CD4-positive, alpha-beta T cell (primary cell): ENCODE measurements at places on chromosomes 6 and 20. TPM values are rescaled to one million over a fixed set of nuclear protein-coding genes. Genes with fewer than 3 reads are reported as not detected.

DNA sequence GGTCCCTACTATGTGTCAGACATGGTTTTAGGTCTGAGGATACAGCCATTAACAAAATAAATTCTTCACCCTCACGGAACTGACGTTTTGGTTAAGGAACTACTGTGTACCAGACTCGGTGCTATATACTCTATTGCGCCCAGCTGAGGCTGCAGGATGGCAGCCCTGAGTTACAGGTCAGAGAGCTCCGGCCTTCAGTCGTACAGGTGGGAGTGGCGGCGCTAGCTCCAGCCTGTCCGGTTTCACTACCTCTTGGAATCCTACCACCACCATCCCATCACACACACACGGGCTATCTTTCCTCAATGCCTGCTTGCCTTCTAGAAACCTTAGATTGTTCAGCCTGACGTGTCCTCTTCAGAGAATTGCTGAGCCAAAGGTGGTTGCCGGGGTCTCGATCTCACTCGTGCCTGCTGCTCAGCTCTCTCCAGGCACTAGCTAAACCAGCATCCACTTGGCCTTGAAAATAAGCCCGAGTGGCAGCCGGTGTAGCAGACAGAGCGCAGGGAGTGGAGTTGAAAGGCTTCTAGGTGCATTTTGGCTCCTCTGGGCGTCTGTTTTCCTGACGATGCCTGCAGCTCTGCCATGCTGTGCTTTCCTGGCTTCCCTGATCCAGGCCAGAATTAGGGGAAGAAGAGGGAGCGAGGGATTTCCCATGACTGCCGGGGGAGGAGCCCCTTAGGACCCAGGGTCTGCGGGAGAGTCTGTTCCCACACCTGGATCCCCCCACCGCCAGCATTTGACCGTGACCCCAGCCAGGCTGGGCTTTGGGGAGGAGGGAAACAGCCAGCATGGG is 1.1 kb upstream of the TCF15 start:
- no peaks in the 10 kb centered on the region for H3K4me1 ChIP-seq
- no peaks in the 10 kb centered on the region for H3K36me3 ChIP-seq
- H3K4me3 ChIP-seq, result no peak overlapping the region
- no peak for DNase-seq
- H3K27ac ChIP-seq, result no peak overlapping the region

GATA5 gene
- not detected for total RNA-seq

GRCh38 chr6:87738744-87739143 is 36.7 kb upstream of the AKIRIN2 start:
- no peaks in the 10 kb centered on the region for H3K36me3 ChIP-seq
- H3K27me3 ChIP-seq, result no peaks in the 10 kb centered on the region
- H3K4me1 ChIP-seq, result peaks cover 18% of the 10 kb centered on the region
- no peak overlapping the region for H3K4me3 ChIP-seq
- no peak for DNase-seq
- no peak overlapping the region for H3K27ac ChIP-seq

- DNase-seq, result no peak
- no peak overlapping the region for H3K27ac ChIP-seq
- H3K36me3 ChIP-seq, result no peaks in the 10 kb centered on the region
- H3K4me1 ChIP-seq, result no peaks in the 10 kb centered on the region
Measured at GRCh38 chr6:138503881-138504680, 4.8 kb upstream of the NHSL1 start.

DNA sequence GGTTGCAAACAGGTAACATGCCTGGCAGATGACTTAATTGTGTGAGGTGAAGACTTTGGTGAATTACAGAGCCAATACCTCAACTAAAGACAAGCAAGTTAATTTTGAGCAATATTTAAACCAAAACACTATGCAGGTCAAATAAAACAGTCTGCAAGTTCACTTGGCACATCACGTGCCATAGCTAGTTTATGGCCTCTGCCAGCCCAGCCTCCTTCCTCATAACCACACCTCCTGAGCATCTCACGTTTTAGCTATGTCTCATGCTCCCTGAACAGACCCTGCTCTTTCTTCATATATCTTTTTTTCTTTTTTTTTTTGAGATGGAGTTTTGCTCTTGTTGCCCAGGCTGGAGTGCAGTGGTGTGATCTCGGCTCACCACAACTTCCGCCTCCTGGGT is 4.5 kb upstream of the CNBD2 start:
- H3K4me1 ChIP-seq, result no peaks in the 10 kb centered on the region
- DNase-seq, result no peak
- no peak overlapping the region for H3K27ac ChIP-seq
- H3K36me3 ChIP-seq, result no peaks in the 10 kb centered on the region
- H3K27me3 ChIP-seq, result no peaks in the 10 kb centered on the region

PPP1R18 gene
- 31.6 TPM for total RNA-seq

DNA sequence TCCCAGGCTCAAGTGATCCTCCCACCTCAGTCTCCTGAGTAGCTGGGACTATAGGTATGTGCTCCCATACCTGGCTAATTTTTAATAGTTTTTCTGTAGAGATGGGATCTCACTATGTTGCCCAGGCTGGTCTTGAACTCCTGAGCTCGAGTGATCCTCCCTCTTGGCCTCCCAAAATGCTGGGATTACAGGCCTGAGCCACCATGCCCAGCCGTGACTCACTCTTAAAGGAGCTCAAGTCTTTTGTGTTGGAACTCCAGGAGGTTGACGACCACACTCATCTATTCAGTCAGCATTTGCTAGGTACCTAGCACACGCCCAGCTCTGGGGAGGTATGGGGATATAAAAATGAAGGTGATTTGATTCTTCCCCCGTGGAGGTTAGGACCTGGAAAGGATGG is 62.8 kb downstream of the UTRN start:
- H3K27ac ChIP-seq, result peak overlapping the region; percentile 48
- no peak overlapping the region for H3K4me3 ChIP-seq
- no peaks in the 10 kb centered on the region for H3K27me3 ChIP-seq
- DNase-seq, result no peak
- peaks cover 71% of the 10 kb centered on the region for H3K4me1 ChIP-seq

DNA sequence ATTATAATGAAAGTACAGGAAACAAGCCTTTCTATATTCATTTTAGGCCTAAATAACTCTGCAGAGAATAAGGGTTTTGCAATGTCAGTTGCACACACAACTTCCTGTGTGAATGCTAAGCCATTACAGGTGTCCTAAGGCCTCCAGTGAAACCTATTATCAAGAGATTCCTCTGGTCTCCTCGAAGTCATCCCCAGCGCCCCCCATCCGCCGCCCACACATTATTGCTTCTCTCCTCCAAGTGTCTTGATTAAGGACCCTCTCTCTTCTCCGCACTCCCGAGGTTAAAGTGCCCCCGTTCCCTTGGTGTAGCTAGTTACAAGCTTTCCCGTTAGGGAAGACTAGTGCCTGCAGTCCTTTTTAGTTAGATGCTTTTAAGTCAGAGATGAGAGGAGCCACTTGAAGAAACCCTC is 1.3 kb downstream of the HIVEP2 start:
- DNase-seq, result no peak
- no peaks in the 10 kb centered on the region for H3K36me3 ChIP-seq
- H3K4me1 ChIP-seq, result peaks cover 30% of the 10 kb centered on the region
- peak overlapping the region; percentile 96 for H3K27ac ChIP-seq

ASIP gene
- total RNA-seq, result not detected
